ENCODE measurements at places on chromosomes 11 and 22.

DNA sequence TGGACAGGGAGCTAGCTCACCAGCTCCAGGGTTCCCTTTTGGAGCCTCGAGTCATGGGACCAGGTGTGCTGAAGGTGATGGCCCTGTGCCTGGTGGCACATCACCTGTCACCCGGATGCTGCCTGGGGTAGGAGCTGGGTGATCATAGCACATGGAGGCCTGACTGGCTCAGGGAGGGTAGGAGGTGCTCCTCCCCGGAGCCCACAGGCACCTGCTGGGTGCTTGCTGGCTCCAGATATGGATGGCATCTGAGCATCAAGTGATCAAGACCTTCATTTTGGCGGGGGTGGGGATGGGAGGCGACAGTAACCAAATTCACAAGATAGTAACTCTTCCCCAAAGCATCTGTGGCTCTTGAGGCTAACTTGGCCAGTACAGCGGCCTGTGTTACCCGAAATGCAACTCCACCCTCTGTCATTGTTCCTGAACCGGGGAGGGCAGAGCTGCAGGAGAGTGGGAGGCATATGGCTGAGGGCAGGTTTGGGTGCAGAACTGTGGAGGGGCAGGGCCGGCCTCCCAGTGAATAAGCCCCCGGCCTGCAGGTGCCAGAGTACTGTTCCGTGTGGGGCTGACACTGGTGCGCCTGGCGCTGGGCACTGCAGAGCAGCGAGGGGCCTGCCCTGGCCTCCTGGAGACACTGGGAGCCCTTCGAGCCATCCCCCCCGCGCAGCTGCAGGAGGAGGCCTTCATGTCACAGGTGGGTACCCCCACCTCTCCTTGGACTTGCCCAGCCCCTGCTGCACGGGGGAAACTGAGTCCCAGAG, 4.7 kb downstream of the TBC1D10C start:
- no peak for DNase-seq

GRCh38 chr11:100403816-100404215, 283.3 kb upstream of the ARHGAP42 start:
- peak; percentile 64 for DNase-seq

- DNase-seq, result no peak
Measured at GRCh38 chr22:29269731-29270474, 1.8 kb downstream of the EWSR1 start.

DNA sequence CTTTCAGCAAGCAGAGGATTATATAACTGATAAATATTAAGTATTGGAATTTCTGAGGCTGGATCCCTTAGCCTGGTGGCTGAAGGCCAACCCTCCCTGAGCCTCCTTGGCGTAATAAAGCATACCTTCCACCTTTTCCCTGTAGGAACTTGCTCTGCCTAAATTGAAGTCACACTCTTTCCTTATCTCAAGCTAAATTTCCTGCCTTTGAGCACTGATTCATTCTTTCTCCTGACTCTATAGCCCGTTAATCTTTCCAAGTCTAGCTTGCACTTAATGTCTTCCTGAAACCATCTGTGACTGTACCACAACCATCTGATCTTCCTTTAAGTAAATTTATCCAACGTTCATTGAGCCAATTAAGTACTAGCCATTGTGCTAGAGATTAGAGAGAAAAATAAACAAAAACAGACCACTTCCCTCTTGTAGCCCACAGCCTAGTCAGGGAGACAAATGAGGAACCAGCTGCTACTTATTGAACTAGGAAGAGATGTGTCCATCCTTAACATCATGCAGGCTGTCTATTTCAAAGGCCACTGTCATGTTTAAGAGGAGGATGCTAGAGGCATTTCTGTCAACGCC, 62.9 kb downstream of the GRK3 start:
- DNase-seq, result no peak

- DNase-seq, result no peak
Measured at GRCh38 chr11:35586222-35586621, 32.0 kb upstream of the FJX1 start.

- DNase-seq, result no peak
Measured at GRCh38 chr11:27367881-27368280, 4.9 kb upstream of the CCDC34 start.

- DNase-seq, result no peak
Measured at GRCh38 chr11:128889657-128890213, 1.4 kb upstream of the KCNJ5 start.

- DNase-seq, result no peak
Measured at GRCh38 chr11:117874910-117875381, 1.5 kb downstream of the FXYD6 start.

DNA sequence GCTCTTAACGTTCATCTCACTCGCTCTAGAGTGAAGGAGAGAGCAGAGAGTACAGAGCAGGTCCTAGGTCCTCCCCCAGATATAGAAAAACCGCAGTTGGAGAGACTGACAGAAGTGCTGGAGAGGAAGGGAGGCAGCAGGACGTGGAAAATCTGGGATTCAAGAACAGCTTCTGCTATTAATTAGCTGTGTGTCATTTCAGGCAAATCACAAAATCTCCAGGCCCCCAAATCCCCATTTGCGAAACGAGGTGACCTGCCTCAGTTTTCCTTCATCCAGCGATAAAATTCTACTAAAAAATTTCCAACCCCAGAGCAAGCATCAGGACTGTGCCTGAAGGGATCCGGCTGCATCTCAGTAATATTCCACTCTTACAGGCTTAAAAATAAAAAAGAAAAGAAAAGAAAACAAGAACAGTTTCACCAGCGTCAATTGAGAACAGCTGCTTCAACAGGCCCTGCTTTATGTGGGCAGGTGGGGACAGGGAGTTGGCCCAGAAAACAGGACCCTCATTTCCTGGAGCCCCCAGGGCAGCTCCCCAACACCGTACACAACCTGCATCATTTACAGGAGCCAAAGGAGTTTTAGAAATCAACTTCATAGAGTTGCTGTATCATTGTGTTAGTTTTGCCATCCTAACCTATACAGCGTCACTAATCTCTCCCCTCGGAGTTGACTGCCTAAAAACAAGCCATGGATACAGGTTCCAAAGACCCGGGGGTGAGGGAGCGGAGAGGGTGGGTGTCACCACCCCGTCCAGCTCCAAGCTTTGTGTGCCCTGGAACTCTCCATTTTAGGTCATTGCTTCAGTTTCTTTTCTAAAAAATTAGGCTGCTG, 2.3 kb upstream of the MALAT1 start:
- DNase-seq, result no peak

DNA sequence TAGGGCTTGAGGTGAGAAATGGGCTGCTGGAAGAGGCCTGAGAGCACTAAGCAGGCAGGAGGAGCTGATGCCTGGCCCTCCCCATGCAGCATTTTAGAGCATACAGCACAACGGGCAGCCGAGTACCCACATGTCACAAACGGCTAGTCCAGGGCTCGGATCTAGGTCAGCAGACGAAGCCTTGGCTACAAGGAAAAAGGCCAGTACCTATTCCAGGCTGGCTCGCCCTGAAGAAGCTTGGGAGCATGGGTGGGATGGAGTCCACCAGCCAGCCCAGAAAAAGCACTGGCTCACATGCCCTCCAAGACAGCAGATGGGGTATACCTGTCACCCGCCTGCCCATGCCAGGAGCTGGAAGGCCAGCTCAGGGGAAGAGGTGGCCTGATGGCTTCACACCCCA, 9.6 kb downstream of the UFD1 start:
- no peak for DNase-seq

DNA sequence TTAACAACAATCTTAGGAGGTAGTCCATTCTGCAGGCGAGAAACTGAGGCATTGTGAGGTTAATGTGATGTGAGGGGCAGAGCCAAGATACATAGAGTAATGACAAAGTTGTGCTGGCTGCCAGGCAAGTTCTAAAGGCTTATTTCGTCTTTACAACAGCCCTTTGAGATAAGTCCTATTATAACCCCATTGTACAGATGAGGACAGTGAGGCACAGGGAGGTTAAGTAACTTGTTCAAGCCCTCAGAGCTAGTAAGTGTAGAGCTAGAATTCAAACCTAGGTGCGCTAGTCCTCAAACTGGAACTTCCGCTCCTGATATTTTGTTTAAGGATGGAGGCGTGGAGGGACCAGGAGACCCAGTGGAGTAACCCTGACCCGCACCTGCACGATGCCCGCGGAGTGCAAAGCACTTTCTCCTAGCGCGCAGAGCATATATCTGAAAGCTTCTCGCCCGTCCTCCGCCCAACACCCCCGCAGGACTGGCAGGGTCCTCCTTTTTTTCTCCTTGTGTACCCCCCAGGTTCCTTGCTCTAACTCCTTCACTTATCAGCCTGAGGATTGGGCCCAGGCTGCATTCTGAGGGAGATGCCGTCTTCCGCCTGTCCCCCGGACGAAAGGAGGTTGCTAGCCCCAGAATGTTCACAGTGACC, 4.9 kb upstream of the FLI1 start:
- DNase-seq, result no peak

GRCh38 chr11:120595557-120595956, 84.0 kb downstream of the GRIK4 start:
- DNase-seq, result no peak

DNA sequence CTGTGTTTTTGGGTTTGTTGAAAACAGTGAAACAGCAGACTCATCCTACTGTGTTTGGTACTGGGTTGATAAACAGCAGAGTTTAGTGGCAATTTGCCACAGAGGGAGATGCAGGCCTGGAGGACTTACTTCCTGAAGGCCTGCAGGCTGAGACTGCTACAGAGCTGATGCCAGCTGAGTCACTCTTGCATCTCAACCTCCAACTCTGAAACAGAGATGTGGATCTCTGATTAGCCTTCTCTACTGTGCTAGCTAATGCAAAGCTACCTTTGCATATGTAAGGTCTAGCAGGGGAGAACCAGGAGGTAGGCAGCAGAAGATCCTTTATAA, 14.3 kb downstream of the ATP5MG start:
- peak; percentile 88 for DNase-seq

DNA sequence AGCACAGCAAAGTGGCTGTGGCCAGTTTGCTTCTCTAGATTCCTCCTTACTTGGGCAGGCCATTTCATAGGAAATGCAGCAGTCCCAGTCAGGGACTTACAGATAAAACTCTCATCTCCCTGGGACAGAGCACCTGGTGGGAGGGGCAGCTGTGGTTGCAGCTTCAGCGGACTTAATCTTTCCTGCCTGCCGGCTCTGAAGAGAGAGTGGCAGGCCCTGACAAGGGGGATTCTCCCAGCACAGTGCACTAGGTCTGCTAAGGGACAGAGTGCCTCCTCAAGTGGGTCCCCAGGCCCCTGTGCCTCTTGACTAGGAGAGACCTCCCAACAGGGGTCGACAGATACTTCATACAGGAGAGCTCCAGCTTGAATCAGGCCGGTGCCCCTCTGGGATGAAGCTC, 1649.1 kb downstream of the LRRC4C start:
- no peak for DNase-seq

DNA sequence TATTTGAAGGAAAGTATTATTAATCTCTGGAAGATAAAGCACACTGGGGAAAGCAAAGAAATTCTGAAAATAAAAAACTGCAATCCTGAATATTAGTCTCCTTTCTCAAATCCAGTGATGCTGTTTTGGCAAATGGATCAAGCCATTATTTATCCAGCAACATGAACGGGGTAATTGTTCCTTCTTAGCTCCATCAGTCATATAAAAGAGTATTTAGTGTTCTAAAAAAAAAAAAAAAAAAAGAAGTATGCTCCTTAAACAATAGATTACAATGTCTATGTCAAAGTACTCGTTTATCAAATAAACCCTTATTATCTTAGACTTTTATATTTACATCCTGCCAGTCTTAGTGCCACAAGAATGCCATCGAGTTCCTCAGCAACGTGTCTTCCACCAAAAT, 1.3 kb downstream of the RDX start:
- no peak for DNase-seq

DNA sequence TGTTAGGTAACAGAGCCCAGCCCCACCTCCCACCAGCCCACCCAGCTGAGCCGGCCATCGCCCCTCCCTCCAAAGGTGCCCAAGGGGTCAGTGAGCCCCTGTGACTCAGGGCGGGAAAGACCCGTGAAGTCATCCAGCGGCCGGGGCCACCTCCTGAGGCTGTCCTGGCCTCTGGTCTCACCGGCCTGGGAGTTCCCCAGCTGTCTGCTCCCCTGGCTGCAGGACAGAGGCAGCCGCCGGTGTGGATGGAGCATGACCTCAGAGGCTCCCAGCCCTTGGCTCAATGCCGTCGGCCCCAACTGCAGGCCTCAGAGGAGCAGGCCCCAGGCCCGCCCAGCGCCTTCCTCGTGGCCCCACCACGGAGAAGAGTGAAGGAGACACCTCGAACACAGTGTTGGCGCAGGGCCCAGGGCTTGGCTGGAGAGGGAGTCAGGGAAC, 28.7 kb downstream of the RPL3 start:
- DNase-seq, result peak; percentile 58

DNA sequence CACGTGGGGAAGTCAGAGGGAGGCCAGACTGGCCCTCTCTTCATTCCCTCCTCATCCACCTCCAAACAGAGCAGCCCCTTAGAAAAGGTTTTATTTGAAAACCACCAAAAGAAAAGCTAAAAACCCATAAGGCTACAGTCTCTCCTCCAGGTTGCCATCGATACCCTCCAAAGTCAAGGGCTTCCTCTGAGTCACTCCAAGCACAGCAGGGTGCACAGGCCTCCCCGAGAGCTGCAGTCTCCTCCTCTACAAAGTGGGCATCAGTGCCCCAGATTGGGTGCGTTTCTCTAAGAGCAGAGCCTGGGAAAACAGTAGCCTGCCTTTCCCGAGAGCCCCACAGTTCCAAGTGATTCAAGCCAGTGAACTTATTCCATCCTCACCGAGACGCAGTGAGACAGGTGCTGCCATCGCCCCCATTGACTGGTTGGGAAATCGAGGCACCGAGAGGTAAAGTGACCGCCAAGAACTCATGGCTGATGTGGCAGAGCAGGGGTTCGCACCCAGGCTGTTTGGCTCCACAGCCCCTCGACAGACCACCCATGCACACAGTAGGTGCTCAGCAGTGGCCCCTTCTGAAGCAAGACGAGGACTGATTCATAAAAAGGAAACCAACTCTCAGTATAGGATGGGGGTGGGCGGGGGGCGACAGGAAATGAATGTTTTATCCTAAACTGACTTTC, 91.7 kb upstream of the SHISAL1 start:
- DNase-seq, result no peak

GRCh38 chr11:21364866-21365624, 695.7 kb downstream of the NELL1 start:
- DNase-seq, result no peak

- no peak for DNase-seq
Measured at GRCh38 chr22:39559456-39560105, 11.0 kb upstream of the CACNA1I start.

DNA sequence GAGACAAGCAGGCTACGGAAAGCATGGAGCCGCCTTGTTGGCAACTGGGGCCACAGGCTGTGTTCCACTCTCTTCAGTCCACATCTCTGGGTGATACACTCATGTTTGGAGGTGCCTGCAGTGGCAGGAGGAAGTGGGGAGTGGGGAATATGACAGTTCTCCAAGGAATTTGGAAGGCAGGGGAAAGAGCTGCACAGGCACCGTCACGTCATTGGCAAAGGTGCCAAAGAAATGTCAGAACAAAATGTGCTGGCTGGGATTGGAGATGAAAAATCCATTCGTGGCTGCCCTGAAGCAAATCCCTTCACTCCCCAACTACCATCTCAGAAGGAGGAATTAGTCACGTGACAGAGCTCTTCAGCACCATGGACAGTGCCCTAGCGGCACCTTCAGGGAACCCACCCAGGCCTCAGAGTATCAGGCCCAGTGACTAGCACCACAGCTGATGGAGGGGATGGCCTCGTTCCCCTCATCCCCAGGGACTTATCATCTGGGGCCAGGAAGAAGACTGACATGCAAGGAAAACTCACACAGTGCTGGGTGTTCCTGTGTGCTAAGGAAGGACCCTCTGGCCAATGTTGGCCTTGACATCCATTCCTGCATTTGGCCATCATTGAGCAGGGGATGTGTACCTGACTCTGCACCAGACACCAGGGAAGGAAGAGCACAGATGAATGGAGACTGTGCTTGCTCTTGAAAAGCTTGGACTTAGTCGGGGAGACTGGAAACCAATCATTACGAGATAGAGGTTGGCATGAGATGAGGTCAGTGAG, 48.5 kb upstream of the PRDM11 start:
- peak; percentile 49 for DNase-seq

GRCh38 chr11:129973809-129974208, 28.8 kb downstream of the PRDM10 start:
- peak; percentile 27 for DNase-seq

Data from AG08396 (cell line).